ENCODE measurements at places on chromosomes 2 and 18. TPM values are rescaled to one million over a fixed set of nuclear protein-coding genes. Genes with fewer than 3 reads are reported as not detected.

DNA sequence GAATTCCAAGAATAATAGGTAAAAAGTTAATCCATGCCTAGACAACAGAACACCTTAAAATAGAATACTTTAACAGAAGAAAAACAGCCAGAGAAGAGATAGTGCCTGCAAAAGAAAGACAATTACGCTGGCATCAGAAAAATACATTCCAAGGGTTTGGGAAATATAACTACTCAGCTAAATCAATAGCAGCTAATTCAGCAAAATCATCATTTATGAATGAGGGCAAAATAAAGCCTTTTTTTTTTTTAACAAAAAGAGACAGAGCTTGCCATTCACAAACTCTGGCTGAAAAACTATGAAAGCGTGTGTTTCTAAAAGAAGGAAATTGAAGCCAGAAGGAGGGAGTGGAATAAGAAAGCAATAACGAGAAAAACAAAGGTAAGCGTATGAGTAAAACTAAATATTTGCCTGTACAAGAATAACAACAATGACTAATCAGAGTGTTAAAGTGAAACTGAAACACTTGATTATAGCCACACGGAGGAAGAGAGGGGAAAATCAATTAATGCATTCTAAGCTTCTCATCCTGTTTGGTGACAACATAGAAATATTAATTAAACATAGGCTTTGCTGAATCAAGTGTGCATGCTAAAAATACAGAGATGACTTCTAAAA lies 90.2 kb downstream of the EHD3 start:
- H3K4me1 ChIP-seq = peaks cover 52% of the 10 kb centered on the region
- no peak for DNase-seq
- peak overlapping the region; percentile 56 for H3K4me3 ChIP-seq
- H3K27me3 ChIP-seq = peaks cover 6% of the 10 kb centered on the region
- peaks cover 2% of the 10 kb centered on the region for H3K36me3 ChIP-seq

- DNase-seq = no peak
- H3K4me1 ChIP-seq = peaks cover 18% of the 10 kb centered on the region
- H3K36me3 ChIP-seq = peaks cover 23% of the 10 kb centered on the region
- no peak overlapping the region for H3K4me3 ChIP-seq
These were observed 100.2 kb downstream of the BCL2L11 start for GRCh38 chr2:111220962-111221361.

GRCh38 chr2:179751163-179751809 lies 110.1 kb downstream of the ZNF385B start:
- H3K36me3 ChIP-seq = no peaks in the 10 kb centered on the region
- no peak overlapping the region for H3K4me3 ChIP-seq
- peaks cover 10% of the 10 kb centered on the region for H3K27me3 ChIP-seq
- H3K27ac ChIP-seq = no peak overlapping the region
- H3K4me1 ChIP-seq = no peaks in the 10 kb centered on the region
- no peak for DNase-seq

DNA sequence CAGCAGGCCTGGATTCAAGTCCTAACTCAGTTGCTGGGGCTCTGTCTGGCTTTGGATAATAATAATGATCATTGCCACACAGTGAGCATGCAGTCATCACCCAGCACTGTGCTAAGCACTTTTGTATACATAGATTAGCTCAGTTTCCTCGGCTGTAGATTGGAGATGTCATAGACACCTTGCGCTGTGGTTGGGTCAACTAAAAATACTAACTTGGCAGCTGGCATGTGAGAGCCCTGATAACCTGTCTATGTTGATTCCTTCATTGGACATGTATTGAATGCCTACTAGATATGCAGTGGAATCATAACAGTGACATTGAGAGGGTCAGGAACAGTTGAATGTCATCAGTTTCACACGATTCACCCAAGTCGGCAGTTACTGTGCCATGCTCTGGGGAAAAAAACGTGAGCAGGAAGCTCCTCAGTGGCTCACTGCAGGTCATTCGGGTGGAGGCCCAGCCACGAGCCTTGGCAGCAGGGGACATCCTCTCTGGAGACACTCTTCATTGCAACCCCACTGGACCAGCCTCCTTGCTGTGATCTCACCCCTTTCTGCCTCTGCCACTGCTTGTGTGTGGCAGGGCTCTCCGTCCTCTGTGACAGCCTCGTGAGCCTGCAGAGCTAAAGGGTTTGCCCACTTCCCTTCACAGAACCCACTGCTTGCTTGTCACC lies 85.3 kb downstream of the NPAS2 start:
- H3K36me3 ChIP-seq = no peaks in the 10 kb centered on the region
- no peak for DNase-seq
- H3K4me3 ChIP-seq = no peak overlapping the region
- H3K27me3 ChIP-seq = peaks cover 2% of the 10 kb centered on the region
- no peaks in the 10 kb centered on the region for H3K4me1 ChIP-seq

DNA sequence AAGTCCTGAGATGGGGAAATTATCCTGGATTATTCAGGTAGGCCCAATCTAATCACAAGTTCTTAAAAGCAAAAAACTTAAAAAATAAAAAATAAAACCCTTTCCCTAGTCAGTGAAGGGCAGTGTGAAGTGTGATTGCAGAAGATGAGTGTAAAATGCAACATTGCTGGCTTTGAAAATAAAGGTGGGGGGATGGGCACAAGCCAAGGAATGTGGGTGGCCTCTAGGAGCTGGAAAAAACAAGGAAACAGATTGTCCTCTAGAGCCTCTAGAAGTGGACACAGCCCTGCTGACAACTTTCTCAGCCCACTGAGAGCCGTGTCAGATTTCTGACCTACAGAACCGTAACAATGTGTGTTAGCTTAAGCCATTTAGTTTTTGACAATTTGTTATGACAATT lies 184.3 kb upstream of the HNRNPA3 start:
- no peak overlapping the region for H3K4me3 ChIP-seq
- peaks cover 14% of the 10 kb centered on the region for H3K27me3 ChIP-seq
- H3K4me1 ChIP-seq = no peaks in the 10 kb centered on the region
- no peak for DNase-seq
- H3K27ac ChIP-seq = no peak overlapping the region

- H3K27me3 ChIP-seq = peaks cover 16% of the 10 kb centered on the region
- no peaks in the 10 kb centered on the region for H3K36me3 ChIP-seq
- no peaks in the 10 kb centered on the region for H3K4me1 ChIP-seq
- no peak overlapping the region for H3K4me3 ChIP-seq
- H3K27ac ChIP-seq = no peak overlapping the region
- DNase-seq = no peak
These were observed 135.3 kb downstream of the KLHL29 start for GRCh38 chr2:23520256-23520655.

- no peak overlapping the region for H3K27ac ChIP-seq
- H3K4me3 ChIP-seq = no peak overlapping the region
- H3K27me3 ChIP-seq = no peaks in the 10 kb centered on the region
- no peaks in the 10 kb centered on the region for H3K36me3 ChIP-seq
These were observed 36.8 kb downstream of the NPAS2 start for GRCh38 chr2:100856732-100857131.

DNA sequence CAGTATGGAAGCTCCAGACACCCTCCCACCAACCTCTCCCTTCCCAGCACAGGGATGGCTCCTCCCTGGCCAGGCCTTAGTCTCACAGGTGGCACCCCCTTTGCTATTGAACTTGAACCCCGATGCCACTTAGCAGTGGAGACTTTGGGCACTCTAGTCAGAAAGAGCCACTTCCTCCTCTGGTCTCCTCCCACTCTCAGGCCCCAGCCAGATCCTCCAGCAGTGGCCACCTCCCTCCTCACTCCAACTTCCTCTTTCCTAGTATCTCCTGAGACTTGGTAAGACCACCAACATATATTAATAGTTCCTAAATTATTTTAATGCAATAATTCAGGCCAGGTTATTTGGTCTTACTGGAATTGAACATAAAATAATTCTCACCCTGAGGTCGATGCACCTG lies 437.2 kb upstream of the ID2 start:
- no peaks in the 10 kb centered on the region for H3K27me3 ChIP-seq
- peaks cover 26% of the 10 kb centered on the region for H3K36me3 ChIP-seq
- no peak overlapping the region for H3K27ac ChIP-seq

The CENPA gene
- 16.6 TPM for total RNA-seq

The CACNB4 gene
- 0.83 TPM for total RNA-seq

The STAM2 gene
- 18.6 TPM for total RNA-seq

The ALPI gene
- not detected for total RNA-seq

The CSRNP3 gene
- not detected for total RNA-seq

The CPLX4 gene
- not detected for total RNA-seq

The SLC66A2 gene
- total RNA-seq = 49.2 TPM

The REG3A gene
- not detected for total RNA-seq
